ENCODE measurements at places on chromosomes 1 and 21.

DNA sequence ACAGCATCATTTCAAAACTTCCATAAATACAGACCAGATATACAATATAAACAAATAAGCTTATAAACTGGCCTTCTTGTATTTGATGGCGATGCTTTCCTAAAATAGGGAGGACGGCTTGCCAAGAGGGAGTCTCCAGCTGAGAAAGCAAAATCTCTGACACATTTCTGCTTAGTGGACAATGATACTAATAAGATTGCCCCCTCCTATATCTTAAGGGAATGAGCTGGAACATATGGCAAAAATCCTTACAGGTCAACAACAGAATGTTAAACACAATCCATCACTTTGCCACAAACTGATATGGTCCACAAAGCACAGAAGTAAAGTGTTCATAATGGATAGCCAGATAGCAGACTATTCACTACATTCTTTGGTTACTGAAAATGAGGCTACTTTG lies 7.1 kb upstream of the GADD45A start:
- no peak for DNase-seq

DNA sequence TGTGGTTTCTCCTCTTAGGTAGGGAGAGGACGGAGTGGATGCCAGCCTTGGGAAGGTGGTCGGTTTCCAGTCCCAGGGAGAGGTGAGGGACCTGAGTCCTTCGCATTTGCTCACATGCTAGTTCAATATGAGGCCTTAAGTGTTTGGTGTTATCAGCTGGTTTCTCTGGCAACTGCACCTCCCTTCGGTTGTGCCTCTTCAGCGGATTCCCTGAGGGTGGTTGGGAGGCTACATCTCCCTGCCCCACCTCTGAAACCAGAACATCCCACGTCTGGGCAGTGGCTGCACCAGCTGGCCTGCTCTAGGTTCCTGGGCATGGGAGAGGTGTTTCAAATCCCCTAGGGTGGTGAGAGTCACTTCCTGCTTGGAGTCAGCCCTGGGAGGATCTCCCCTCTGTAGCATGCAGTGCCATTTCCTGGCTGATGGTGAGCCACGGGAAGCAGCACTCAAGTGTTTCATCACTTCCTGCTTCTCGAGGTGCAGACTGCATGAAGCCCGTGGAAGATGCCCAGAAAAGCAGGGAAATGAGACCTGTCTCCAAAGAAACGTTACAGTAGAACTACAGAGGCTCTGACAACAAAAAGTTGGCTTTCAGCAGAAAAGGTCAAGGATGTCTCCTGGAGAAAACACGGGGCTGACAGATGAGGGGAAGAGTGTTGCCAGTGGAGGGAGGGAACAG lies 4.5 kb downstream of the TMEM125 start:
- peak; percentile 55 for DNase-seq

DNA sequence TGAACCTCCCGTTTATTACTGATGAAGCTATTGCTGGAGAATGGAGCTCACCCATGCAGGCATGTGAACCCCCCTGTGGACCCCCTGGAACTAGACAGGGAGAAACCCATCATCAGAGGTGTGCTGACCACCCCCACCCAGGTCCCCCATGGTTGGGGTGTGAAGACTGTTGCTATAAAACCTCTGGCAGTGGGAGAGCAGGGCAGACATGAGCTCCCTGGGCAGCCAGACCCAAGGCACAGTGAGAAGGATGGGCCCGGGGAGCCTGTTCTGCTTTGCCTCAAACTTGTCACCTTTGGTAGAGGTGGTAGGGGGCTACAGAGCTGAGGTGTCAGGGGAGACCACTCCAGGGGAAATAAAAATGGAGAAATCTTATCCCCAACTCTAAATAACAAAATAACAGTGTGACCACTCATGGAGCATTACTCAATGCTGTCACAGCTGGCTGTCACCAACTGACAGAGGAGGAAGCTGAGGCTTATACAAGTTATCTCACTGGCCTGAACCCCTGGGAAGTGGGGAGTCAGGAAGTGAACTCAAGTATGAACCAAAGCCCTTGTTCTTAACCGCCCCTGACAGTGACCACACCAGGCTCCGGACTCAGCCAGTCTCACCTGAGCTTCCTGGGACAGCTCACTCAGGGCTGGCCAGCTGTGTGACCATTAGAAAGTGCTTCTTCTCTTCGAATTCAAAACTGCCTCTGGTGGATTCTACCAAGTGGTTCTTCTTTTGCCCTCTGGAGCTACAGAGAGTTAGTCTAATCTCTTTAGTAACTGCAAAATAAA lies 698.8 kb downstream of the MATN1 start:
- peak; percentile 53 for DNase-seq

GRCh38 chr1:158146165-158146564 lies 34.5 kb upstream of the CD1D start:
- no peak for DNase-seq

- no peak for DNase-seq
These were observed 334.0 kb upstream of the FMN2 start for GRCh38 chr1:239757716-239758115.

DNA sequence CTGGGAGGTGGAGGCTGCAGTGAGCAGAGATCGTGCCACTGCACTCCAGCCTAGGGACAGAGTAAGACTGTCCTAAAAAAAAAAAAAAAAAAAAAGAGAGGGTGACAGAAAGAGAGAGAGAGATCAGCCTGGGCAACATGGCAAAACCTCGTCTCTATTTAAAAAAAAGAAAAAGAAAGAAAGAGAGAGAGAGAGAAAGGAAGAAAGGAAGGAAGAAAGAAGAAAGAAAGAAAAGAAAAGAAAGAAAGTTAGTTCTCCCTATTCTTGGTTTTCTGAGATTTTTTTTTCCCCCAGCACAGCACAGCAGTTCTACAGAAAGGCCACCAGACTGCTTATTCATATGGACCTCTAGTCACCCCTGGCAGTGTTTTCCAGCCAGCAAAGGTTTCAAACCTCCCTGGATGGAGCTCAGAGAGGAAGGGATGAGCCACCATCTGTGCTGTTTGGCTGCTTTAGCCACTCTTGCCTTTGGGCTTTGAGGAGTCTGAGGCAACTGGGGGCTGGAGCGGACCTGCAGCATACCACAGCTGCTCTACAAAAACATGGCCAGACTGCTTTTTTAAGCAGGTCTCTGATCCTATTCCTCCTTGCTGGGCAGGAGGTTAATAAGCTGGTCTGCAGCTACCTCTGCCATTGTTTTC lies 10.6 kb downstream of the S100A6 start:
- DNase-seq, result peak; percentile 42

DNA sequence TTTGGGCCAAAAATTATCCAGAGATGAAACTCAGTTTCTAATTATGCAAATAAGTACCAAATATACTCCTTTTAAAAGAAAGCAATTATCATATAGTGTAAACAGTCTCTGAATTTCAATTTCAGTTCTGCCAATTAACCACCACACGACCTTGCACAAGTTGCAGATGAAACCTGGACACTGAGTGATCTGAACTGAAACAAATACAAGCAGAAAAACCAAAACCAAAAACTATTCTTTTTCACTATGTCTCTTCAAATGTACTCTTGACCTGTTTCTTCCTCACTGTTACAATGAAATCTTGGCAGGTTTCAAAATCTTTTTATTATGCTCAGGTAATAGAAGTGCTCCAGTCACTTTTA lies 79.2 kb downstream of the TYW3 start:
- no peak for DNase-seq

All from endodermal cell (in vitro differentiated cells).